ENCODE measurements at places on chromosomes 12 and 14.

- H3K27ac ChIP-seq, result no peak overlapping the region
- no peaks in the 10 kb centered on the region for H3K27me3 ChIP-seq
- H3K4me1 ChIP-seq, result peaks cover 11% of the 10 kb centered on the region
- H3K36me3 ChIP-seq, result peaks cover 73% of the 10 kb centered on the region
- DNase-seq, result no peak
Observed at GRCh38 chr12:49051373-49051764, 9.2 kb downstream of the KMT2D start.

DNA sequence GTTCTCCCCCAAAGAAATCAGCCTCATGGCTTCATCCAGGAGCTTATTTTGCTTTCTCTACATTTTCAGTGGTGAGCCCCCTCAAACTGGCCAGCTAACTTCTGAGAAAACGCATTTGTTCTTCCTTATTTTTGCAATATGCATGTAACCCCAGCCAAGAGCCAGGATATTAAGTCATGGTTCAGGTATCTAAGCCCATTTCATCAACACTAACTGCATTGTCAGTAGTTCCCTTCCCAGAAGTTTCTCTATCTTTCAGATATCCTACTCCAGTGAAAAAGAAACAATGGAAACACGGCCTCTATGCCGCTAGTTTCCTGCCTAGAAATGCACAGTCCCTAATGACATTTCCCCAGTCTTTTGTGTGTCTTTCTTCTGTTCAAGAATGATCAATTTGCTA lies 102.8 kb upstream of the RASSF8 start:
- H3K27me3 ChIP-seq, result no peaks in the 10 kb centered on the region
- DNase-seq, result no peak
- no peak overlapping the region for H3K4me3 ChIP-seq
- no peak overlapping the region for H3K27ac ChIP-seq

DNA sequence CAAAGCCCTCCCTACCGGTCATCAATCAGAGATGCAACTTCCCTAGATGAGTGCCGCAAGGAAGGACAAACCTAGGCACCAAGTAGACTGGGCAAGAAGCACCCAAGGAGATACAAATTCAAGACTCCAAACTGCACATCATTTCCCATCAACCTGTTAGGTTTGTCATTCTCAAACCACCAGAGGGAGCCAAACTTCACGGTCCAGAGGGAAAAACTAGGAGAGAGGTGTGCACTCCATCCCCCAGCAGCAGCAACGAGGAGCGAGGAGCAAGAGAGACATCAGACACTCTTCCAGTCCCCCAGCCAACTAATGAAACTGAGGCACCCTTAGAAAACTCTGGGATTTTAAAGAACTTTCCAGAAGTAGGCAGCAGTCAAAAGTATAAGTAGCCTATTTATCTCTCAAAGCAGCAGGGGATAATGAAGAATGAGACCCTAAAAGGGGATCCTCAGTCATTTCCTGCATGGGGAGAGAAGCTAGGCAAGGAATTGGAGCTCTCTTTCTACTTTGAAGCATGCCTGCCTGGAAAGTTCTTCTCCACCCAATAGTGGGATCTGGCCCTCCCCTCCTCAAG lies 37.0 kb upstream of the NT5DC3 start:
- DNase-seq, result peak; percentile 29
- H3K4me1 ChIP-seq, result peaks cover 2% of the 10 kb centered on the region
- H3K27me3 ChIP-seq, result no peaks in the 10 kb centered on the region
- no peaks in the 10 kb centered on the region for H3K36me3 ChIP-seq
- H3K27ac ChIP-seq, result no peak overlapping the region

DNA sequence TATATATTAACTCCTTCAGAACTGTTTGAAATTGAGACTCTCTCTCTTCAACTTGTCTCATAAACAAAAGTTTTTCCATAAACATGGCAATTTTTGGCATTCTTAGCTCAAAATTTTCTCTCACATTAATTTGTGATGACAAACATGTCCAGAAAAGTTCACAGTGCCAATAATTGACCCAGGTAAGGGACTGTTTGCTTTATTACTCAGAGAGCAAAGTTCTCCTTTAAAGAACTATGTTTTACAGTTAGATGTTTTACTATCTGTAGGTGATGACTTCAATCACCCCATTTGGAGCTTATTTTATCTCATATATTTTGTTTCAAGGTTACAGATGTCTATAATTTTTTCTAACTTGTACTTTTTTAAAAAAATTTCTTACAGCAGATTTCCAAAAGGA lies 855.6 kb downstream of the SLC16A7 start:
- H3K4me3 ChIP-seq, result no peak overlapping the region
- H3K4me1 ChIP-seq, result no peaks in the 10 kb centered on the region
- DNase-seq, result no peak

DNA sequence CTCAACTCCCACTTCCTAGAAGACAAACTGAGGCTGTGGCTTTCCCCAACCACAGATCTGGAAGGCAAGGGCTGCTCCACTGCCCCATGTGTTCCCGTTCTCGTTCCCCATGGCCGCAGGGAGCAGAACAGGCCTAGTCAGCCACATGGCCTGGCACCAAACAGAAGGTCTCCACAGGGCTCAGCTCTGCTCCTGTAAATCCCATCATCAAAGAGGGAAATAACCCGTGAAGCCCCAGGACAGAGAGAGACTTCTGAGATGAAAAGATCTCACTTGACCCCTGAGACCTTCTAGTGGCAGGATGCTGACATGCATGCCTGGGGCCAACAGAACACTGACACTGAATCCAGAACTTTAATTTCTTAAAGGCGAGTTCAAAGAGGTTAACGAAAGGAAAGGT lies 68.9 kb downstream of the BCL11B start:
- H3K4me1 ChIP-seq, result no peaks in the 10 kb centered on the region
- H3K27ac ChIP-seq, result no peak overlapping the region
- no peaks in the 10 kb centered on the region for H3K36me3 ChIP-seq
- no peak overlapping the region for H3K4me3 ChIP-seq
